Ammon's horn (tissue), 1 donor: ENCODE measurements at places on chromosomes 12 and 14.

- DNase-seq: no peak
These were observed 88.7 kb downstream of the NTN4 start for GRCh38 chr12:95701722-95702418.

DNA sequence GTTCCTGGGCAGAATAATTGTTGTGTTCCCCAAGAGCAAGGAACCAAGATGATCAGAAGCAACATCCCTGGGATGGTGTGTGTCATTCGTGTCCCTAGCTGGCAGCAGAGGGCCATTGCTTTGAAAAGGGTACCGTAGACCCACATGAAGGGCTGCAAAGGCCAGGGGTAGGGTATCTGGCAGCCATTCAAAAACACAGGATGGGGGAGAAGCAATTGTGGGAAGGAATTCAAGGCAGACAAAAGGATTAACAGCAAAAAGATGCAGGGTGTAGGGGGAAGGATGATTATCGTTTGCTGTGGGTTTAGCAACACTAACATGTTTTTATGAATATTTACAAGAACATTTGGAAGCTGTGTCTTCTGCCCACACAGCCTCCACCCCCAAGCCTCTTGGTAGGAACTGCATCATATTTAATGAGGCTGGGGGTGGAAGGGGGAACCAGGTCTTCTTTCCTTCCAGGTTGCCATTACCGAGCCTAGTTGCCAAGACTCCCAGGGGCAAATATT lies 169.0 kb upstream of the G2E3 start:
- peak; percentile 36 for DNase-seq

DNA sequence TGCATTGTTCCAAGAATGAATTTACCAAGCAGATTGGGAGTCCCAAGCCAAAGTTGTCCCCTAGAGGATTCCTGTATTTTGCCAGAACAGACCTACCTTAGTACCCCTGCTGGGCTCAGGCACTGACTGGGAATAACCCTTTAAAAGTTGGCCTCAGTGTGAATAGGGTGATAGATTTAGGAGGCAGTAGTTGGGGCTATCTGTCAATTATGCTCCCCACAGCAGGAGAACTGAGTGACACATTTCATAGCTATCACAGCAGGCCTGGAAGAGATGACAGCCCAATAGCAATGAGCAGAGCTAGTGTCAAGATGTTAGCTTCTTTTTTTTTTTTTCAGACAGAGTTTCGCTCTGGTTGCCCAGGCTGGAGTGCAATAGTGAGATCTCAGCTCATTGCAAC lies 14.3 kb upstream of the LRP6 start:
- no peak for DNase-seq

GRCh38 chr14:85909581-85909980 lies 379.6 kb downstream of the FLRT2 start:
- DNase-seq: no peak

- DNase-seq: peak; percentile 7
These were observed 339.5 kb downstream of the AEBP2 start for GRCh38 chr12:19778797-19779196.

GRCh38 chr14:98404811-98405210 lies 867.2 kb downstream of the BCL11B start:
- DNase-seq: no peak

DNA sequence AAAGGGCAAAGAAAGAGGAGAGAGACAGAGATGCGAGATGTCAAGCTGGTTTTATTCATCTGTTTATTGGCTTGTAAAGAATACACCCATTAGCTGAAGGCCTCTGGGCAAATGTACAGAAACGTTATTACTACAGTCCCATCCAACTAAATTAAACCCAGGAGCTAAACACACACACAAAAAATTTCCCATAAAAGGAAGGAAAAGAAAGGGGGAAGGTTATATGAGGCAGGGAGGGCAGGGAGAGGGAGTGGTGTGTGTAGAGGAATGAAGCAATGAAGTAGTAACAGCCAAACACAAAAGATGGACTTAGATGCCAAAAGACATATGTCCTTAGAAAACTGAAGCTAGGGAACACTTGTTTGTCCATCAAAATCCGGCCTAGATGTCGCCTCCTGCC lies 3.1 kb upstream of the MFAP5 start:
- no peak for DNase-seq

- no peak for DNase-seq
These were observed 243.5 kb downstream of the FBXL14 start for GRCh38 chr12:1350934-1351240.

DNA sequence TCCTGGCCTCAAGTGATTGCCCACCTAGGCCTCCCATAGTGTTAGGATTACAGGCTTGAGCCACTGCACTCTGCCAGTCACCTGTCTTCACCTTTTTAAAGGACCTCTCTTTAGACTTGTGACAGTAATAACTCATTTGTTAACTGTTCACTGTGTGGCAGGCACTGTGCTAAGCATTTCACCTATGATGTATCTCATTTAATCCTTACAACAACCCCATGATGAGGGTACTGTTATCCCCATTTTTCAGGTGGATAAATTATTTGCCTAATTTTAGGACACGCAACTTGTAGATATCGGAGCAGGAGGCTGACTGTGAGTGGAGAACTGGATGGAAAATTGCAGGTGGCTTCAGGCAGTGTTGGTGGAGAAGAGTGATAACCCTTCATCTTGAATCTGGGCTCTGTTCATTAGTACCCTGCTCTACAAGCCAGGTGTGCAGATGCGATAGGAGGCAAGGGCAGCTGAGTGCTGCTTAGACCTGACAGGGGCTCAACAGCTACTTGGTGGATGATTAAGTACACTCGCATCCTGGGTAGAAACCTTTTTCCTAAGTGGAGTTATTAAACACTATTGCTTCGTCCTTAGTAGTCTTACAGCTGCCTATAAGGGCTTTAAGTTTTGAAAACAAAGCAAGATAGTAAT lies 2.7 kb downstream of the TCTN1 start:
- DNase-seq: no peak

- peak; percentile 50 for DNase-seq
These were observed 11.7 kb downstream of the ITPR2 start for GRCh38 chr12:26821212-26821701.

- DNase-seq: peak; percentile 27
These were observed 12.2 kb downstream of the DEGS2 start for GRCh38 chr14:100147181-100147631.

GRCh38 chr12:38490941-38491340 lies 174.4 kb downstream of the ALG10B start:
- DNase-seq: peak; percentile 20

DNA sequence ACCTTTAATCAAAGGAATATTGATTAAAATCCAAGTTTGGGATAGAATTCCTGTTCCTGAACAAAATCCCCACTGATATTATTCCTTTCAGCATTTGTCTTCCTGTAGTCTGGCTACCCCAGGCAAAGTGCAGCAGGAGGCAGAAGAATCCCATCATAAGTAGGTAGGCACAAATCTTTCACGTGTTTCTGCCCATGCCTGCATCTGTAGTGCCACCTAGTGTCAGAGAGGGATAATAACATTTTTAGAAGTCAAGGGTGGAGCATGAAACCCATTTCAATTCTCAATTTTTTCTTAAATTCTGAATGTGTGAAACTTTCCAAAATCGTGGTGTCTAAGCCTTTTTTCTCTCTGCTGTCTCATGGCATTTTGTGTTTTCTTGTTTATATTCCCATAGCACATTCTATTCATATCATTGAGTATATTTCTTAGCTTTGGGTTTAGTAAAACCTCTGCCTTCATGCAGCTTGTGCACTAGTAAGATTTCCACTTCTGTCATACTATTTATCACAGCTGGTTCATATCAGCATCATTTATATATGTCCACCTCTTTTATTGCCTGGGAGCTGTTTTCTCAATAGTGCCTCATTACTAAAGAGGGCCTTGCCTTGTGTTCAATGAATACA lies 47.8 kb upstream of the RERG start:
- DNase-seq: peak; percentile 81

DNA sequence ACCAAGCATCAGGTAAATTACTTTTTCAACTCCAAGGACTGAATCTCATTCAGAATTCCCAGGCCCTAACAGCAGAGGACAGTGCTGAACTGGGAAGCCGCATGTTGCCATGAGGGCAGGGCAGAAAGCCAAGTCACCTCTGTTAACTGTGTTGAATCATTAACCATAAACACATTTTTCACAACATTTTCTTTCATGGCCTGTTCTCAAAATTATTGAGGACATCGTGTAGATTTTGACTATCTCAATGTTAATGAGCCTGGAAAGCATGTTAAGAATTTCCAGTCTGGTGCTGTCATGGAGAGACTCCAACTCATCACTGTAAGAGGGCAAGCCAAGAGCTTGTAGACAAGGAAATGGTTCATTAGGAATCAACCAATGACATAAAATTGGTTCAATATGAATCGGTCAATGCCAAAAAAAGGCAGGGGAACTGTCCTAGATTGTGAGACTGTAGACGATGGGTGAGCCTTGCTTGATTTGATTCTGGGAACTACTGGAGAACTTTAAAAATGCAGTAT lies 33.7 kb downstream of the CPM start:
- DNase-seq: peak; percentile 39

- no peak for DNase-seq
These were observed 71.9 kb upstream of the TCL1B start for GRCh38 chr14:95614349-95614748.

GRCh38 chr14:105324871-105325270 lies 10.3 kb downstream of the PACS2 start:
- DNase-seq: no peak

DNA sequence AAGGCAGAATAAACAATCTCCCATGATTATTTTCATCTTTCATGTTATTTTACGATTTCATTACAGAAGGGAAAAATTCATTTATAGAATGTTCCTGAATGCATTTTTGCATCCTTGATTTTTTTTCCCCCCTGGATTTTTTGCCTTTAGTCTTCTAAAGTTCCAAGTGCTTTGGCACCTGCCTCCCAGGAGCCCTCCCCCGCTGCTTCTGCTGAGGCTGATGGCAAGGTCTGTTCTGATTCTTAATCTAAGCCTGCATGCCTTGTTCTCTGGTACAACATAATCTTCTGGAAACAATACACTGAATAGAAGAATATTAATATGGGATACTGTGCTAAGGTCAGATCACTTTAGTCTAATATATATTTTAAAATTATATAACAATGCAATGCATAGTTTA lies 18.0 kb downstream of the YARS2 start:
- DNase-seq: no peak

GRCh38 chr12:9064201-9064814 lies 51.4 kb downstream of the A2M start:
- DNase-seq: peak; percentile 90

- DNase-seq: no peak
These were observed 121.6 kb downstream of the FIGNL2 start for GRCh38 chr12:51726931-51727330.

GRCh38 chr12:120775862-120776552 lies 50.4 kb downstream of the ACADS start:
- peak; percentile 33 for DNase-seq

DNA sequence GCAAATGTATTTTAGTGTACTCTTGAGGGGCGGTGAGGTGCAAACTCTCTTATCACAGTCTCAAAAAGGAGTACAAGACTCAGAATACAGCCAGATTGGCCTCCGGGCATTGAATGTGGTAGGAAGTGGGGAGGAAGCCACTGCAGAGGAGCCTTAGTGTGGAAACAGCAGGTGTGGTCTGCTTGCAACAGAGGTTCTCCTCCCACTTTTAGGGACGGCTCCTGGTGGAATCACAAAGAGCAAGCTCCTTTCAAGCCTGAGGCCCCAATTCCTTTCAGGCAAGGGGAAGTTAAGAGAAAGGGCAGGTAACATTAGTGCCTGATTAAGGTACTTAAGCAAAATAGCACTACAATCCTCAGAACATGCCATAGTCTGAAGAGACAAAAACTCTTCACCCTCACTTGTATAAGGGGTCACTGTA lies 23.7 kb upstream of the SLC2A3 start:
- DNase-seq: peak; percentile 5

GRCh38 chr14:68210729-68211299 lies 391.2 kb downstream of the RAD51B start:
- peak; percentile 13 for DNase-seq

- DNase-seq: peak; percentile 21
These were observed 54.8 kb upstream of the PTHLH start for GRCh38 chr12:28027328-28027727.

DNA sequence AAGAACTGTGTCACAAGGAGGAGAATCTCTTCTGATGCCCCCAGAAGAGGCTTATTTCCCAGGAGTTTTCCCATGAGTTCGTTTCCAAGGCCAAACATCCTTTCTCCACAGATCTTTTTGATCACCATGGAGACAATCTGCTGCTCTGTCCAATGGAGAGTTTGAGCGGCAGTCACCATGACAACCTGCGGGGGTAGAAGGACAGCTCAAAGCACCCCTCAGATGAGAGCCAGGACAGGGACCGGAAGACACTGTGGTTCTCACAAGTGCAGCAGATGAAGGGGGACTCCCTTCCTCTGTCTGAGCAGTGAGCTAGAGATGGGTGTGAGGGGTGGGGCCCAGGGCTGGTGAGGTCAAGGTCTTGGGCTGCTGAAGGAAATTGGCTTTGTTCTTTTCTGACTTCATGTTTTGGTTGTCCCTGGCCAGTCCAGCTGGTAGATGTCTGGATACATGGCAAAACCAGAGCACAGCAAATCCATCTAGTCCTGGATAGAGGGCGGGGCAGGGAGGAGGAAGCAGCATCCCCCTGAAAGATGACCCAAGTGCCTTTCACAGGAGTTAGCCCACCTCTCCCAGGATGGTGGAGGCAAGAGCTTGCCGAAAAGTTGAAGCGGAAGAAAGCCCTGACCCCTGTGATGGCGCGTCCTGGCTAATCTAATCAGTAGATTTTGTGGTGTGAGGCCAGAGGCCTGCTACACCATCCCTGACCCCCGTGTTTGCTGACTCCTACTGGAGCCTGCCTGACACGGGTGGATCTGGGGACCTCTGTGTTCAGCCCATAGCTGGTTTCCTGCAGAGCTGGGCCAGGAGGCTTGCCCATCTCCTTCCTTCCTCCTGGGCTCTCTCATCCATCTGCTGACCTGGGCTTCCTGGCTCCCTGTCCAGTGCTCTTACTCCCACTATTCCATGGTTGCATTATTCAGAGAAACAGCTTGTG lies 24.4 kb downstream of the DHRS2 start:
- peak; percentile 67 for DNase-seq

DNA sequence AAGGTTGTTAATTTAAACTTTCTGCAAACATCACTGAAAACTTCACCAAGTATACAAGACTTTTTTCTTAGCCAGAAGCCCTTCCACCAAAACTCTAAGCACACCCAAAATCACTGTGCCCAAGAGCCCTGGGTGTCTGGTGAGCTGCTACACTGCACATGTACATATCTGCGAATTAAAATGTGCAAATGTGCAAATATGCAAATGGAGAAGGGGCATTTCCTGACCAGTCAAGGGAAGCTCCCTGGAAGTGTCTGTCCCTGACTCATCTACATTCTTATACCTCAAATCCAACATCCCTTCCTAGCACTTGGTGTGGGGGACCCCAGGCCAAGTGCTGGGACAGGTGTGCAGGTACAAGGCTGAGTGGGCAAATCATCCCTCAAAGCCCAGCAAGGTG lies 123.7 kb downstream of the PCNX1 start:
- no peak for DNase-seq
